ENCODE measurements at places on chromosomes 5 and 9.

DNA sequence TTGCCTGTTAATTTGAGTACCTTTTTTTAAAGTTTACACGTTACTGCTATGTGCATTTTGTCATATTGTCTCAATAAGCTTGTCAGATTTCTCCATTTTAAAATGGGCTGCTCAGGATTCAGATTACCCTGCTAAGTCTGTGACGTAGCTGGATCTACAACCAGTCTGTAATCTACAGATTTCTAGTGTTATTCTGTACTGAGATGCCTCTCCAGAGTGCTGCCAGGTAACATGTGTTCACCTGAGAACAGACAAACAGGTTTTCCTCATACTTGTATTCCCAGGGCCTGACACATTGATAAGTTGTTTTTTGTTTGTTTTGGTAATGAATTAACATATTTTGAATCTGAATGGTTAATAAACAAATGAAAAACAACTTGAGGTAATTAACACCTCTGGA, 15.3 kb downstream of the RAB24 start:
- DNase-seq, result no peak

DNA sequence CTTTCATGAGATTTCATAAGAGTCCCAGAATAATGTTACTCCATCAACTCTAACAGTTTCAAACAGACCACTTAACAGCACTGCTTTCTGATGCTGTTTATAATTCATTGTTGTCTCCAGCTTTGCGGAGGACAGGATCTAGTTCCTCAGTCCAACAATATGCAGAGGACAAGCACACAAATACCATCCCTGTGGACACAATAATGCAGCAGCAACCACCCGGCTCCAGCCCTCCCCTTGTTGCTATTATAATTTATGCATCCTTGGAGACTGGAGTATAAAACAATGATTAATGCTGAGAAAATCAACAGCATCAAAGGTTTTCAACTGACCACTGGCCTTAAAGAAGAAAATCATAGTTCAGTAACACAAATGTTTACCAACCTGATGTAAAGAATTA, 108.3 kb downstream of the DENND1A start:
- no peak for DNase-seq

DNA sequence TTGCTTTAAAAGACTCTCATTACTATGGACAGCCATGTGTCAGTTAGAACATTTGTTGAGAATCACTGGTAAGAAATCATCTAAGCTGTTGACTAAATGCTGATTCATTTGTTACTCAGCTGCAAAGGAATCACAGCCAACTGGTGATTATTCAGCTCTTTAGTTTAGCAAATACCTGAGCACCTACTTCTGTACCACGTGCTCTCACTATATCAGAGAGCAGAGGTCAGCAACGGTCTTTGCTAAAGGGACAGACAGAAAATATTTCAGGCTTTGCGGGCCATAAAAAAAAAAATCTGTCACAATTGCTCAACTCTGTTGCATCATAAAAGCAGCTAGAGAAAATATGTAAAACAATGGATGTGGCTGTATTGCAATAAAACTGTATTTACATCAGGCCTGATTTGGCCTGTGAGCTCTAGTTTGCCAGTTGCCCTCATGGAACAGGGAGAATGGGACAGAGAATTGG, 377.6 kb downstream of the DNAH5 start:
- no peak for DNase-seq

DNA sequence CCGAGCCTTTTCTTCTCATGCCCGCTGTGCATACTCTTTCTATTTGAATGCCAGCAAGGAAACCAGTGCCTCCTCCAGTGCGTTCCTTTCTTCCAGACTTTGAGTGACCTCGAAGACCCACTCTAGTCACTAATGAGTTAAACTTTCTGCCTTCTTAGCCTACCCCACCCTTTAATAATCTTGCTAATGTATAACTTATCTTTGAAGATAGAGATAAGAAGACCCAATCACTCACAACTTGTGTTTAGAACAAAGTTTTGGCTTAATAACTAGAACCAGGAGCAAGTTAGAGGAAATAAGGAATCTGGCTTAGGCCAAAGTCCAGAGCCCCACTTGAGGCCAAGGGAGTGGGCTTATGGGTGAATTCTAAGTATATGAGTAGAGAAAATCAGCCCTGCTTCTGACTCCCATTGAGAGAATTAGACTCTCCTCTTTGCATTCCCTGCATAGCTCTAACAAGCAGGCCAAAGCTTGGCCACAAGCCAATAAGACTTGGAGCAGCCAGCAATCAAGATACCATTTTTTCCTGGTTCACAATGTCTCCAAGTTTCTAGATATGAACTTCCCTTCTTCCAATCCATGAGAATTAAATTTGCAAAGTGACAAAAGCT, 181.5 kb upstream of the PIK3R1 start:
- no peak for DNase-seq

- no peak for DNase-seq
These were observed 13.7 kb upstream of the FAM120AOS start for GRCh38 chr9:93467062-93467416.

DNA sequence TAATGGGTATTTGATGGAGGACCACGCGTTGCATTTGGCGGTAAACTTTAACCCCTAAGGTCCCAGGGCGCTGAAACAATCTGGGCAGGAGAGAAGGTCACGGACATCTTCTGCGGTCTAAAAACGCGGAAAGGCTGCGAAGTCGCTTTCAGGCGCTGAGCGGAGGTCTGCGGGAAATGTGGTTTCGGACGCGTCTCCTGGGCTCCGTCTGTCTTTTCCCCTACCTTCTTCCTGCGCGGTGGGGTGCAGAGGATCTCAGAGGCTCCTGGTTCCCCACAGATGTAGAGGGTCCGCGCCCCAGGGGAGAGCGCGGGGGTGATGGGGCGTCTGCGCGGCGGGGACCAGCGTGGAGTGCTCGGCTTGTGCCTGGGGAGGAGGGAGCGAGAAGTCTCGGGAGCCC, 58.4 kb downstream of the ZNF510 start:
- DNase-seq, result no peak

GRCh38 chr5:81393783-81394718, at the start of gene ACOT12:
Gene ACOT12 (minus strand): TSS chr5:81394134. CDS start chr5:81394114, 20 bp downstream.
- no peak for DNase-seq

GRCh38 chr5:24235946-24236345, 408.8 kb downstream of the CDH10 start:
- no peak for DNase-seq

DNA sequence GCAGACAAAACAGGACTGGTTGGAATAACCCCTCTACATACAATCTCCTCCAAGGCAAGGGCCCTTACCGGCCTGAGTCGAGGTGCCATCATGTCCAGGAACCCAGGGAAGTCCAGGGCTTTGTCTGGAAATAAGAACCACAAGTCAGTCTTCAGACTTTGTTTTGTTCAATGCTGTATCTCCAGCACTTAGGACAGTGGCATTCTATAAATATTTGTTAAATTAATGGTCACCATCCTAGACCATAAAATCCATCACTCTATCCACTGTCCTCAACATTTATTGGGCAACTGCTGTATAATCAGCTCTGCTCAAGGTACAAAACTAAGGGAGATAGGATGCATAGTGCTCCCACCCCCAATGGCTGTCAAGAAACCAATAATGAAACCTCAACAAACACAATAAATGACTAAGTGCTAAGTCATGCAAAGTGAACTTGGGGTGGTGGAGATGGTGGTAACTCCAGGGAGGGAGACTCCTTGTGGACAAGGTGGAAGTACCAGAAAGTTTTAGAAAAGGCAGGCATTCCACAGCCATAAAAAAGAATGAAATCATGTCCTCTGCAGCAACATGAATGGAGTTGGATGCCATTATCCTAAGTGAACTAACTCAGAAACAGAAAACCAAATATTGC, 5.0 kb downstream of the RELL2 start:
- DNase-seq, result no peak

All from stimulated activated CD4-positive, alpha-beta T cell treated with anti-CD3 and anti-CD28 coated beads, Interleukin-2, amount 100 ng/mL, for 4 hours (primary cell).